Stimulated activated CD4-positive, alpha-beta T cell treated with anti-CD3 and anti-CD28 coated beads, Interleukin-2, amount 100 ng/mL, for 24 hours (primary cell): ENCODE measurements at places on chromosomes 16 and 17.

DNA sequence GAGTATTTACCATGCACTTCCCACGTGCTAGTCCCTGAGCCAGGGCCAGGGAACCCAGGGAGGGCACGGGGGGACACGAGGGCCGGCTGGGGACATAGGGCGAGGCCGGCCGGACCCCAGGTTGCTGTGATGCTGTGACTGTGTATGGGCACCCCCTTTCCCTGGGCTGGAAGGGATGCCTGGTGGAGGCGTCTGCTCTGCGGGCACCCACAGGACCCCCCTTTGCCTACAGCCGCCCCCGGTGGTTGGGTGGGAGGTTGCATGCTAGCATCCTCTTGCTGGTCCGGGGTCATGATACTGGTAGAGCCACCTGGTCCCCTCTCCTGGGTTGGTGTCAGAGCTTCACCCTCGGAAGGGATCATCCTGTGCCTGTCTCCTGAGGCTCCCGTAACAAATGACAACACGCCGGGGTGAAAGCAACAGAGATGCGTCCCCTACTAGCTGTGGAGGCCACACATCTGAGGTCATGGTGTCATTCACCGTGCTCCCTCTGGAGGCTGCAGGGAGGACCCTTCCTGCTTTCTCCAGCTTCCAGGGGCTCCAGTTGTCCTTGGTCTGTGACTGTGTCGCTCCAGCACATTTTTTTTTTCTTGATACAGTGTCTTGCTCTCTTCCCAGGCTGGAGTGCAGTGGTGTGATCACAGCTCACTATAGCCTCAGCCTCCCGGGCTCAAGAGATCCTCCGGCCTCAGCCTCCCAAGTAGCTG, 3.1 kb upstream of the CIAO3 start:
- DNase-seq = no peak

GRCh38 chr17:67713169-67713568, 4.6 kb upstream of the NOL11 start:
- DNase-seq = no peak

GRCh38 chr16:78091419-78091818, 8.0 kb upstream of the WWOX start:
- no peak for DNase-seq

DNA sequence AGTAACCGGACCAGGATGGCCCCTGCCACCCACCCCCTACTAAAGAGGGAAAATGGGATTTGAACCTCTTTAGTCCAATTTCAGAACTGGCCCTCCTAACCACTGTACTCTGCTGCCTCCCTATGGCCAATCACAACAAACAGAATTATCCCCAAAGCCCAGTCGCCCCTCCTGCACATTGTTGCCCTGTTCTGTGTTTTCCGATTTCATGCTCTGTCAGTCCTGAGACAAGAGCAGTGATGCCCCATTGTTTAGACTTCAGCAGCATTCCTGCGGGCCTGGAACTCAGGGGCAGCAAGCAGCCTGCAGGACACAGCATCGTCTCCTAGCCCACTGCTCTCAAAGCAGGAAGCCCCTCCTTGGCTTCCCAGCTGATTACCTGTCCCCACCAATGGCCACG, 20.5 kb upstream of the KLHL11 start:
- no peak for DNase-seq

DNA sequence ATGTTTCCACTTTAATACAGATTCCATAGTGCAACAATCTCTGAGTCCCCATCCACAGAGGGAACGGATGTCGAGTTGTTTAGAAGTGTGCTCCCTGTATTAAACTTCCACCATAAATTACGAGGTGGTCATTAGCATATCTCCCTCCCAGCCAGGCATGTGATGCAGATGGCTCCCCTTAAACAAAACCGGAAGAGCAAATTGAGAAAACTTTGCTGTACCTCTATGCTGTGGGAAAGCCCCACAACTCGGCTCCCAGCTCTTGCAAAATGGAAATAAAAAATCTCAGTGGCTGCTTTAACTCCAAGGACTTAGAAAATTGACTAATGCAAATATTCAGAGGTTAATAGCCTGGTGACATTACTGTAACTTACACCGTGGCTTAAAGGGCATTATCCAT, 290.9 kb downstream of the MAF start:
- DNase-seq = no peak

DNA sequence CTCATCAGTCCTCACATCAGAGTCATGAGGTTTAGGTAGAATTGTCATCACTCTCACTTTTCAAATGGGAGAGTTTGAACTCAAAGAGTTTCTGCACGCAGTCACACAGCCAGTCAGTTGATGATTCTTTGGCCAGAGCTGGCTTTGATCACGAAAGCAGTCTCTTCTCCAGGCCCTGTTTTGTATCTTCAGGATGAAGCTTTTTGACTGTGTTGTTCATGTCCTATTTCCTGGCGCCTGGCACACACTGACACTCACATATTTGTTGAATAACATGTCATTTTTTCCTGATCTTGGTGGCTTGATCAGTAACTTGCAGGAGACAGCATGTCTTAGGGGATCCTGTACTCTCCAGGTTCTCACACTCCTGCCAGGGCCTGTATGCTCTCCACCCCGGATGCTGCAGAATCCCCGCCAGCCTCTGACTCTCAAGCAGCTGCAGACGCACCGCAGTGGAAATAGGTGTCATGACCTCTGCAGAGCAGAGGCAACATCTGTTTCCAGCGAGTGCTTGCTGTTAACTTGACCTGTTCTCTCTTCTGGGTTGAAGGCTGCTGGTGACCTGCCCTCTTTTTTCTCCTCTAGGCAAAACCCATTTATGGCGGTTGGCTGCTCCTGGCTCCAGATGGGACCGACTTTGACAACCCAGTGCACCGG, 33.0 kb downstream of the MPRIP start:
- no peak for DNase-seq

GRCh38 chr17:68455901-68456338, 1.4 kb downstream of the WIPI1 start:
- no peak for DNase-seq

DNA sequence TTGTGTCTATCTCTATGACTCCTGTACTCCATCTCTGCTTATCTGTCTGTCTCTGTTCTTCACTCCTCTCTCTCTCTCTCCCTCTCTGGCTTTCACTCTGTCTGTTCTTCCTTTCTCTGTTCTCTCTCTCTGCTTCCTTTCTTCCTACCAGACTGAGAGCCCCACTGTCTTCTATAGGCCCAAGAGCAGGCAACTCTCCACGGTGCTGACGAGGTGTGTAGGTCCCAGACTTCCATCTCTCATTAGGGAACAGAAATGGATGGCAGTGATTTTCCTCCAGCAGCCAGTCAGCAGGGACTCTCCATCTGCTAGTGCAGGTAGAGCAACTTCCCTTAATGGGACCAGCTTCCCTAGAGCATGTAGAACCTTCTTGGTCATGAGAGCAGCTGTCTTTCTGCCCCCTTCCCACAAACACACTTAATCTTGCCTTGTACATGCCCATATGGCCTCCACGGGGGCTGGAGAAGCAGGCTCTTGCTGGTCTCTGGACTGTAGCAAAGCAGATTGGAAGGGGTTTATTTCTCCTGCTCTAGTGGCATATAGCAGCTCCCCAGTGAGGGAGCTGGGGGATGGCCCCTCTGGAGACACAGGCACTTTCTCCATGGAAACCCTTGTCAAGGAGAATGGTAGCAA, 47.8 kb upstream of the NLRP1 start:
- no peak for DNase-seq

DNA sequence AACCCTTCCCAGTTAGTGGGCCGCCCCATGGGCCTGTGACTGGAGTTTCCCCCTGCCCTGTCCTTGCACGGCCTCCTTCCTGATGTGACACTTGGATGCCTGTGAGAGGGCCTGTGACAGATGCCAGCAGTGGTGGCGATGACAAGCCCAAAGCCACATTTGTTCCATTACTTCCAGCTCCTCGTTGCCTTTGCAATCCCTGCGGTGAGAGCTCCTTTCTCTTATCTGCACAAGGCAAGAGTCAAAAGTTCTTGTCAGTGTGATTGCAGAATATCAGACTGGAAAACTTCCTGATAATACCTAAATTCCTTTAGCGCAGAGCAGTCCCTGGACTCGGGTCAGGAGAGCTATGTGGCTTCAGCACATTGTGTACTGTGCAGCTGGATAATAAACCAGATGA, 54.4 kb upstream of the ARHGAP44 start:
- no peak for DNase-seq

DNA sequence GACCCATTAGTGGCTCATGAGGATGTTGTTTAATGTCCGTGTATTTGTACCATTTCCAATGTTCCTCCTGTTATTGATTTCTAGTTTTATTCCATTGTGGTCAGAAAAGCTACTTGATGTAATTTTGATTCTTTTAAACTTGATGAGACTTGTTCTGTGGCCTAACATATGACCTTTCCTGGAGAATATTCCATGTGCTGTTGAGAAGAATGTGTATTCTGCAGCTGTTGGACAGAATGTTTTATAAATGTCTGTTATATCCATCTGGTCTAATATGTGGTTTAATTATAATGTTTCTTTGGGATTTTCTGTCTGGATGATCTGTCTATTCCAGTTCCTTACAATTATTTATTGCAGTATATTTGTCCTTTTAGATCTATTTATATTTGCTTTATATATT, 2.9 kb upstream of the ABCA10 start:
- DNase-seq = no peak

DNA sequence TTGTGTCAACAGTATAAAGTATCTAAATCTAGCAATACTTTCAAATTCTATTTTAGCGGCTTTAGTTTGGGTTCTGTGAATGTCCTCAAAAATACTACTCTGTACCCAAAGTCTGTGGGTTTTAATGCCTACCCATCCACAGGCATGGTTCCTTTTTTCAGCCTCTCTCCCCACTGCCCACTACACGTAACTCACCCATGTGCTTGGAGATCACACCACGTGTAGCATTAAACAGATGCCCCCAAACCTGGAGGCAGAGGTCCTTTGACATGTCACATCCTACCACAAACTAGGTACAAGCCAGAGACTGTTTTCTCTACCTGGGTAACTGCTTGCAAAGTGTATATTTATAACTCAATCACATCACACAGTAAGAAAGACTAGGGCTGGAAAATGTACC, 5.4 kb downstream of the DYNC1LI2 start:
- no peak for DNase-seq

DNA sequence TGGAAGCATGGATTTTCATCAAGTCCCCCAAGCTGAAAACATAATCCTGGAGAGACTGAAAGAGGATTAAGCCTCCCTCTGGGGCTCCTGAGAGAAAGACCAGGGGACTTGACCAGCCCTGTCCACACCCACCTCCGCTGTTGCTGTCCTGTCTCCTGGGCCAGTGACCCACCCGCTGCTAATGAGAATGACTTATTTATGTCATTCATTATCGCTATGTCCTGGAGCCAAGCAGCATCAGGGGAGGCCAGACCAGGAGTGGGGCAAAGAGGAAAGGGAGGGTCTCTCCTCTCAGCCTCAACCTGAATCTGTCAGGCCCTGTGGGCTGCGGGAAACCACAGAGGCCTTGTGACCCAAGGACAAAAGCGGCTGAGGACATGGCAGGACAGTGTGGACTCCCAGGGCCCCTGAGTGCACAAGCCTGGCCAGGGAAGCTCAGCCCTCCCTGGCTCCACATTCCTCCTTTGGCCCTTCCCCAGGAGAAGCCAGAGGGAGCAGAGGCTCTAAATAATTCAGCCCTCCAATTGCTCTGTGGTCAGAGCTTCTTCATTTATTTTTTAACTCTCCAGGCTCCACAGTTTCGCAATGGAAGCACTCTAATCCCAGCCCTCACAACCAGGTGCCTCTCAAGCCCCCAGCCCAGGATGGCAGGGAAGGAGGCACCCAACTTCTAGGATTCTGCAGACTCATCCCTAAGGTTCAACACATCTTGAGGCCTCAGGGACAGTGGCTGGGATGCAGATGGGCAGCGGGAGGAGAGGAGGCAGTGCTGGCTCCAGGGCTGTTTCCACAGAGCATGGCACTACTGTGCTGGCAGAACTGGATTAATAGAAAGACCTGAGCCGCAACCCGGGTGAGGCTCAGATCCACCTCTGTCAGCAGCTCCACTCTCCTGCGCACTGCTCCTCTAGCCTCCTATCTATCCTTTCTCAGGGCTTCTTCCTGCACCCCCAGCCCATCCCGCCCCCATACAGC, 19.1 kb downstream of the CUEDC1 start:
- no peak for DNase-seq

- peak; percentile 63 for DNase-seq
Observed at GRCh38 chr17:64320613-64321553, 57.8 kb upstream of the TEX2 start.

- DNase-seq = no peak
Observed at GRCh38 chr17:51365090-51365489, 104.7 kb downstream of the UTP18 start.

- DNase-seq = no peak
Observed at GRCh38 chr16:48102083-48103008, 53.4 kb downstream of the ABCC12 start.

- DNase-seq = no peak
Observed at GRCh38 chr16:4113358-4114256, 2.6 kb downstream of the ADCY9 start.

DNA sequence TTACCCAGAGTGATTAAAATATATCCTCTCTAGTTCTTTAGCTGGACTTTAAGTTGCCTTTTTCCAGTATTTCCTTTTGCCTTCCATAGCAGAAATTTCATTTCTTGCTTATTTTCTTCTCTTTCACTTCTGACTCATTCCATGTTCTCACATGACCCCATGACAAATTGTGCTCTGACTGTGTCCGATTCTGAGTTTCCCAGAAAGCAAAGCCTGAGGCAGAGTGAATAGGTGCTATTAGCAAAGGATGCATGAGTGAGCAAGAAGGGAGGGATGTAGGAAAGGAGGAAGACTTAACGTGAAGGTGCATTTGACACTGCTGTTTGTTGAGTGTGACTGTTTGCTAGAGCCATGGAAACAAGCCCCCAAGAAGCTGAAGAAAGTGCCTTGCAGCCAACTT, 82.6 kb upstream of the CNTNAP4 start:
- no peak for DNase-seq

DNA sequence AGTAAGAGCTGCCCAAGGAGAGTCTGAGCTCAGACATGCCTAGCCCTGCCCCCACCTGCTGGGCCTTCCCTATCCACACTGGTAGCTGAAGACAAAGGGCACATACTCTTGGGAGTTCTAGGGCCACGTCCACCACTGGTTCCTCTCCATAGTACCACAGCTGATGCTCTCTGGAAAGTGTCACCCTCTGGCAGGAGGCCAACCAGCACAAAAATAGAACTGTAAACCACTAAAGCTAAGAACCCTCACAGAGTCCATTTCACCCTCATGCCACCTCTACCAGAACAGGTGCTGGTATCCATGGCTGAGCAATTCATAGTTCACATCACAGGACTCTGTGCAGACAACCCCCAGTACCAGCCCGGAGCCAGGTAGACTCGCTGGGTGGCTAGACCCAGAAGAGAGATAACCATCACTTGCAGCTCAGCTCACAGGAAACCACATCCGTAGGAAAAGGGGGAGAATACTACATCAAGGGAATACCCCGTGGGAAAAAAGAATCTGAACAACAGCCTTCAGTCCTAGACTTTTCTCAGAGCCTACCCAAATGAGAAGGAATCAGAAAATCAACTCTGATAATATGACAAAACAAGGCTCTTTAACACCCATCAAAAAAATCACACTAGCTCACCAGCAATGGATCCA, 115.3 kb downstream of the CEP112 start:
- no peak for DNase-seq

DNA sequence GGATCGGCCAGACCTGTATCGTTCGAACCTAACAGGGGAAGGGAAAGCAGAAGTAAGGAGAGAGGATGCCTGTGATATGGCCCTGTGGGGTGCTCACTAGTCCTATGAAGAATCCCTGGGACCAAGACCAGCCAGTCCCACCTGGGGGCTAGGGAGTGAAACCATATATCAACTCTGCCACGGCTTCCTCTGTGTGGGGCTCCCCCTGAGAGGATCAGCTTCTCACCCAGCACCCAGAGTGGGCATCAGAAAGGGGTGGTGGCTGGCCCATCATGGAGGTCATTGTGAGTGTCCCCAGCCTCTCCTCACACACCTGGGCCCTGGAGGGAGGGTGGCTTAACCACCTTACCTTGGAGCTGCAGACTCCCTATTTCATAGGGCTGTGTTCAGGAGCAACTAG, 30.1 kb upstream of the SREBF1 start:
- DNase-seq = no peak
